ENCODE measurements at places on chromosomes 11 and 22.

GRCh38 chr11:65968600-65969482 is 7.3 kb downstream of the SART1 start:
- no peak for DNase-seq

DNA sequence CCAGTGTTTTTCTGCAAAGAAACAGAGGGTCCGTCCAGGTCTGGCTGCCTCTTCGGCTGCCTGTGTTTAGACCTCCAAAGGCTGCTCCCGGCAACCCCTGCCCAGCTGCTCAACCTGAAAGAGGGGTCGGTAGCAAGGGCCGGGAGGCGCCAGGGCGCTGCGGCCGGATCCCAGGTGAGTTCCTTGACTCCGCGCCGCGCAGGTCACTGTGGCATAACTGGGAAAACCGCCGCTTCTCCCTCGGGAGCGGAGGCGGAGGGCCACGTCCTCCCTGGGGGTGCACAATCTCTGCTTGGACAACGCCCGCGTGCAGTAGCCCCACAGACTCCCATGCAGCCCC is 1.0 kb upstream of the BRSK2 start:
- DNase-seq = no peak

DNA sequence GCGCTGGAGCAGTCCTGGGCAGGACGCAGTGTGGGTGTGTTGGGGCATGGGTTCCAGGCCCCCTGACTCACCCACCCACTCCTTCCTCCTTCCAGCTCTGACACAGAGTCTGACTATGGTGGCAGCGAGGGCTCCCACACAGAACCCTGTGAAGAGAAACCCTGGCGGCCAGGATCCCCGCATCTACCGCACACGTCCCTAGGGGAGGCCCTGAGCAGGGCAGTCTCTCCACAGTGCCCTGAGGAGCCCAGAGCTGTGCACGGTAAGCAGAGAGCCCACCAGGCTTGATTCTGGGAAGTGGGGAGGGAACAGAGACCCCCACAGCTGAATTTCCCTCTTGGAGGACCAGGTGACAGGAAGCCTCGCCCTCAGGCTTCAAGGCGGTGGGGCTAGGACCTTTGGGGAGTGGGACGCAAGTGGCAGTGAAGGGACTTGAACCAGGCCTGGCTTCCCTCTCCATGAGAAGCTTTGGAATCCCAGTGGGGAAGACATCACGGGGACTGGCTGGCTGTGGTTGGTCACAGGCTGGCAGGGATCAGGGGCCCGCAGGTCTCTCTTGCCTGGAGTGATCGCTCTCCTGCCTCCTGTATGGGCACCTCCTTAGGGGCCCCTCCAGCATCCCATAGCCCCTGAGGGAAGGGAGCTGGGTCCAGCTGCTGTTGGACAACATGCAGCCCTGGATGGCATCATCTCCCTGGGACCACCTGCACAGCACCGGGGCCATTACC is 96.4 kb upstream of the PARVA start:
- no peak for DNase-seq

GRCh38 chr11:86606836-86607481 is 65.5 kb downstream of the ME3 start:
- DNase-seq = no peak

DNA sequence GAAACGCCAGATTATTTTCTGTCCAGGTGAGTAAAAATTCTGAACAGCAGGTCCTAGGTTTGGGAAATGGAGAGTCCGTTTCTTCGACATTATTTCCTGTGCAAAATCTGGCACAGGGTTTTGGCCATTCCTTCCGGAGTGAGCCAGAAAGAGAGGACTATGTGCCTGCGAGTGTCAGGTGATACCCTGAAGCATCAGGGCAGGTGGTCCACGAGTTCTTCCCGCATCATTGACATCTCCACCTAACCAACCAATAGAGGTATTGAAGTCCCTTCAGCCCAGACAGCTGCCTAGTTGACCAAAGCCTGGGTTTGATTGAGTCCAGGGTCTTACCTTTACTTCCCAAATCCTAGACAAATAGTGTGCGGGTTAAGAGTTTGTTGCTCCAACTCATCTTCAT is 808 bp downstream of the SNAP29 start:
- DNase-seq = no peak

DNA sequence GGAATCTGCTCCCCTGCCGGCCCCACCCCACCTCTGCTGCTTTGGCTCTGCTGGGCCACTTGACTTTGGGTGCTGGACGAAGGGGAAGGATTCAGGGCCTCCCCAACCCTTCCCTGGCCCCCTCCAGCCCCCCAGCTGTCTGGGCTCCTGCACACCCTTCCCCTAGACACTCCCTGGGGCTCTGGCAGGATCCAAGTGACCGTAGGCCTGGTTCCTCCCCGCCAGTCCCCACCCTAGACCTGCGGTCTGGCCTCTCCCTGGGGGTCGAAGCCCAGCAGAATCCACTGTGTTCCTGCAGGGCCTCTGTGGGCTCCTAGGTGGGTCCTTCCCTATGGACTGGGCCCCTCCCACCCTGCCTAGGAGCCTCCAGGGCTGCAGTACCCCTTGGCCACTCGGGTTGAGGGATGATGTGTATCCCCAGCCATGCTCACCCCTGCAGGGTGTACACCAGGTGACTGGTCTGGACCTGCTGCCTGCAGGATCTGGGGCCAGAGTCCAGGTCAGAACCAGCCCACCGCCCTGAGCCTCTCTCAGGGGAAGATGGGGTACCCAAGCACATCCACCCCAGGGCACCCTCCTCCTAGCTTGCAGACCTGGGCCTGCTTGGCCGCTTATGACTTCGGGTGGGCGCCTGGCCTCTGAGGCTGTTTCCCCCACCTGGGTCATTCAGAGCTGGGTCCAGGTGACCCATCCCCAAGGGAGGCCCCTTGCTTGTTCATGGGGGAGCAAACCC is 5.6 kb downstream of the PIM3 start:
- no peak for DNase-seq

GRCh38 chr11:19607656-19608360 is 104.8 kb upstream of the NAV2 start:
- no peak for DNase-seq

GRCh38 chr22:47691152-47691895 is 928.9 kb downstream of the TBC1D22A start:
- DNase-seq = no peak

DNA sequence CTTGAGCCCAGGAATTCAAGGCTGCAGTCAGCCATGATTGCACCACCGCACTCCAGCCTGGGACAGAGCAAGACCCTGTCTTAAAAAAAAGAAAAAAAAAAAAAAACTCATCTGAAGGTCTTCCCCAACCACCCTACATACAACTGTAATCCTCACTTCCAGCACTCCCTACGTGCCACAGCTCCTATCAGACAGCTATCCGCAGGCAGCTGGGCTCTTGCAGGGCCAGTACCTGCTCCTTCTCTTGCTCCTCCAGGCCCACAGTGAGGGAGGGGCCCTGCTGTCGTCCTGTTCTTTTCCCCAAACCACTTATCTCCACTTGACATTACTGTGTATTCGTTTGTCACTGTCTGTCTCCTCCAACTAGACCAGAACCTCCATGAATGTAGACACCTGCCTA is 156.1 kb upstream of the NECTIN1 start:
- no peak for DNase-seq

GRCh38 chr22:41996826-41997225 is 1.8 kb upstream of the WBP2NL start:
- no peak for DNase-seq

GRCh38 chr11:20038972-20039371 is 121.3 kb downstream of the DBX1 start:
- no peak for DNase-seq
